Activated CD4-positive, alpha-beta T cell treated with anti-CD3 and anti-CD28 coated beads, Interleukin-2, amount 50 U/mL, for 16 hours (primary cell): ENCODE measurements at places on chromosomes 7 and 10.

- no peak for DNase-seq
Measured at GRCh38 chr10:14384915-14385314, 54.2 kb upstream of the FRMD4A start.

GRCh38 chr10:3136336-3136735, 36.2 kb downstream of the PITRM1 start:
- DNase-seq: no peak

DNA sequence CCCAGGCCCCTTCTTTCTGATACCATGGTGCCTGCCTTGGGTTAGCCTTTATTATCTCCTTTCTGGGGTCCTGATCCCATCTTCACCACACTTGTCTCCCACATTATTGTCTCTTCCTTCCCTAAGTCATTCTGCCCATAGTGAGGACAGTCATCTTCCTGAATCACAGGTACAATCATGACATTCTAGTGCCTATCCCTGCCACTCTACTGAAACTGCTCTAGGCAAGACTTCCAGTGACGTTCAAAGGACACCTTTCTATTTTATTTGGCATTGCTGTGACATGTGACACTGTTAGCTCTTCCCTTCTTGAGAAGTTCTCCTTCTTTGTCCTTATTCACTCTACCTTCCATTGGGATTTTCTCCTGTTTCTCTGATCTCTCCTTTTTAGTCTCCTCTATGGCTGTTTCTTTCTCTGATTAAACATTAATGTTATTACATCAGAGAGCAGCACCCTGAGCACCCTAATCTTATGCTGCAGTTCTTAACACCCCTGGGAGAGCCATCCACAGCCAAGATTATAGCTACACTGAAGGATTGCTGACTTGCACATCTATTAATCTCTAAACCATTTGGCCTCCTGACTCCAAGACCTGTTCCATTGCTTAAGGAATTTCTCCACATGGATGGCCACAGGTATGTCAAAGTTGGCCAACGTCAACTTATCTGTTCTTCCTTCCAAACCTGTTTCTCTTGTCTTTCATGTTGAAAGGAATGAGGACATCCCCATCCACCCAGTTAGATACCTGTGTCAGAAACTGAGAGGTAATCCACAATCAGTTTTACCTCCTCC, 10.9 kb downstream of the MACC1 start:
- no peak for DNase-seq

- no peak for DNase-seq
Measured at GRCh38 chr7:105721571-105722104, 140.3 kb upstream of the EFCAB10 start.

DNA sequence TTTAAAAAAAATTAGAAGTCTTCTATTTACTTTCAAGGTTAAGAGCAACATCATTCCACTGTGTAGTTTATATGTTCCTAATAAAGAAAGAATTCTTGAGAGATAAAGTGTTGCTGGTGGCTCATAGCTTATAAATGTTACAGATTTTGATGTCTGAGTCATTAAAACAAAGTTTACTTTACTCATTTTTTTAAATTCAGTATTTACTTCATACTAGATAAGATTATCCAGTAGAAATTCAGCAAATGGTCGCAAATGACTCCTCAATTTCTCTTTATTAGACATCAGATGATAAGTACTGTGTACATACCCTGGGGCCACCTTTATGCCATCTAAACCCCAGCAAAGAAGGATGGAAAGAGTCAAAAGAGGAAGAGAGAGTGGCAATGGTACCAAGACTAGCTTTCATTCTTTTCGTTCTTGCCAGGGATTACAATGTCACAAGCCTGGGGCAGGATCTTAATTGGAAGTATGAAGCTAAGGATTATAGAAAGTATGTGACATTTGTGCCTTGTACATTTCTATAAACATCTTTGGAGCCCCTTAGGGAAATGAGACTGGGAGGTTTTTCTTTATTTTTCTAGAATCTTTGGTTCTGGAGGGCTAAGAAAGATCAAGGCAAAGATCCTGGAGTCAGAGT, 206.1 kb downstream of the CHRM2 start:
- DNase-seq: no peak

DNA sequence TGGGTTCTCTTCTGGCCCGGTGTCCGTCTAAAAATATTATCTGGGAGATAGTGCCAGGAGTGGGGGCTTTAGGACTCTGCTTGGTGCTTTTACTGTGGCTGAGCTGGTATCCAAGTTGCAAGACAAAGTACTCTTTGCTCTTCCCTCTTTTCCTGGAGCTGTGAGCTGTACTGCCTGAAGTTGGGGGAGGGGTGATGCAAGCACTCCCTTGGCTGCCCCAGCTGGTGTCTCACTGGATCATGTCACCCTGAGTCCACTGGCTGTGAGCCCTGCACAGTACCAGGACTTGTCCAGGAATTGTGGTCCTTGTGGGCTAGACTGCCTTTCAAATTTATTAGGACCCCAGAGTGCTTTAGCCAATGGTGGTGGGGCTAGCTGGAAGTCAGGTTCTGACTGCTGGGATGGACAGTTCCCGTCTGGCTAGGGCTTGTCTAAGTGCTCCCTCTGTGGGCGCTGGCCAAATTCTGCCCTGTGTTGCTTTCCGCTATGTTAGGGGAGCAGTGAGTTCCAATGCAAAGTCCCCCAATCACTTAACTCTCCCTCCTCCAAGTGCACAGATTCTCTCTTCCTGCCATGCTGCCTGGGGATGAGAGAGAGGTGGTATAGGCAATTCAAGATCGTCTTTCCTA, 13.1 kb downstream of the CC2D2B start:
- DNase-seq: no peak

GRCh38 chr7:117656806-117657205, 177.0 kb downstream of the CFTR start:
- no peak for DNase-seq

DNA sequence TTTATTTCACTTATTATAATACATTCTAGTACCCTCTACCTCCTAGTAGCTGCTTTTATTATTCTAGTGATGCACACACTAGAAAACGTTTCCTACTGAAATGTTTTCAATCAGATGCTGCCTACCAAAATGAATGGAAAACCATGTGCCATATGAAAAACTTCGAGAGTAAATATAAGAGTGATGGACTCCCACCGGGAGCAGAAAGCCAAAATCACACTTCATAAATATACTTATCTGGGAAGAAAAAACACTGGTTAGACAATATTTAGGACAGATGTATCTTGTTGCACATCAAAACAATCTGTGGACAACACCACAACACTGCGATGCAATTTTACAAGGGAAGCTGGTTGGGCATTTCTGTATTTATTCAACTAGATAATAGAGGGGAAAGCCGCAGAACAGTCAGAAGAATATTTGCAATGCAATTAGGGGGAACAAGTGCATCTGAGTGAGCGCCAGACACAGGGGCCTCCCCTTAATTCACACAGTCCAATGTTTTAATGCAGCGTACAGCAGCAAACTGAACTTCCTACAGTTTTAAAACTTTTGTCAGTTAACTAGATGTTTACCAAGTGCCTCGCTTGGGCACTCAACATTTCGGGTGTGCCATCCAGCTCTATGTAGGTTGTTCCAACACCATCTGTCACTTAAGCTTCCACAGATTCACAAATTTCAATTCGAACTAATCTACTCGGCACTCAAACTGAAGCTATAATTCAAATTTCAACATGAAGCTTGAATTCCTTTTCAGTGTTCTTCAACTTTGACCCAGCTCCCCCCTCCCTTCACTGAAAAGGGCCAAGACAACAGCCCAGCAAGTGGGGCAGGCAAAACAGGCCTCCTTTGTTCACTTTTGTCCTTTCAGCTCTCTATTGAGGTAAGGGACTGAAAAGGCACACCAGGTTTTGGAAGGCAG, 7.4 kb downstream of the NRCAM start:
- DNase-seq: no peak

DNA sequence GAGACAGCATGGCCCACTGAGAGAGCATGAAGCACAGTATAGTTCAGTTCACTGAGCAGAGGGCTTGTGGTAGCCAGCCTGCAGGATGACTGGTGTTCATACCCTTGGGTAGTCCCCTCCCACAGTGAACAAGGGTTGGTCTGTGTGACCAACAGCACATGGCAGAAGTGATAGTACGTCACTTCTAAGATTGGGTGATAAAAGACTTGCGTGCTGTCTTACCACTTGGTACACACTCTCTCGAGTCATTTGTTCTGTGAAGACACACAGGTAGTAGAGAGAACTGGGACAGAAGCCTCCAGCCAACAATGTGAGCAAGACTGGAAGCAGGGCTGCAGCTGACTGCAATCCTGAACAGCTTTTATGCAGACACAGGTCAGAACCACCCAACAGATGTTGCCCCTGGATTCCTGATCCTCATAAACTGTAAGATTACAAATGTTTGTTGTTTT, 14.6 kb downstream of the EPC1 start:
- DNase-seq: peak; percentile 91

DNA sequence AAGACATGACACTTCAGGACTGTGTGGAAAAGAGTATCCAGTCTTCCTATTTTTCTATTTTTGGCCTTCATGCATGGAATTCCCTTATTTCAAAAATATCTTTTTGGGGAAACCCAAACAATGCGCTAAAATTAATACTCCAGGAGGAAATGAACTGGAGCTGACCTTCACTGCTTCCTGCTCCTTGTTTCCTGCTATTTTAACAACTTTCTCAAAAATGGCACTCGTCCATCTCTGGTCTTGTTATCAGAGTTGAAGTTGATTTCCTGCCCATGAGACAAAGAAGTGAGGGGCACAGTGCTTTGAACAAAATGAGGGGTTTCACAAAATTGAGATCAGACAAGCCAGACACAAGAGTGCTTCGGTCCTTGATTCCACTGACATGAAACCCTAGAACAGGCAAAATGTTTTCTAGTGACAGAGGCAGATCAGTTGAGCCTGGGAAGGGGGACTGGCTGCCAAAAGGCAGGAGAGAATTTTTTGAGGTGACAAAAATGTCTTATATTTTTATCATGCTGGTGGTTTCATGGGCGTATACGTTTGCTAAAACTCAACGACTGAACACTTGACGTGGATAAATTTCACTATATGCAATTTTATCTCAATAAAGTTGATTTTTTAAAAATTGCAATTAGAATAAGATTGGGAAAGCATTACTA, 193.2 kb downstream of the CREB5 start:
- no peak for DNase-seq

DNA sequence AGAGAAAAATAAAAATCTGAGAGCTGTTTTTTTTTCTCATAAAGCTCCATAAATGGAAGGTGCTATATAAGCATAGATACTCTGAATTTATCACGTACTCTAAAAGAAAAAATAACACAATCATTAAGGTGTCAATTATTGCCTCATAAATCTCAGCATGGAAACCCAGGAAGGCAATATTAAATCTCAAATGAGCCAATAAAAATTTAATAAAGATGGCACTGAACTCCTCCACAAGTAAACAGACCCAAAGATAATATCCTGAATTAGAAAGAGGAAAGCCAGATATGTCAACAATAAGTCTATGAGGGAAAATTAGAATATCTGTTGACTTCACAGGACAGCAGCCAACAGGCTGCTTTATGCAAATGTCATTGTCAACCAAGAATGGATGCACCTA, 66.5 kb downstream of the CDK6 start:
- DNase-seq: no peak

DNA sequence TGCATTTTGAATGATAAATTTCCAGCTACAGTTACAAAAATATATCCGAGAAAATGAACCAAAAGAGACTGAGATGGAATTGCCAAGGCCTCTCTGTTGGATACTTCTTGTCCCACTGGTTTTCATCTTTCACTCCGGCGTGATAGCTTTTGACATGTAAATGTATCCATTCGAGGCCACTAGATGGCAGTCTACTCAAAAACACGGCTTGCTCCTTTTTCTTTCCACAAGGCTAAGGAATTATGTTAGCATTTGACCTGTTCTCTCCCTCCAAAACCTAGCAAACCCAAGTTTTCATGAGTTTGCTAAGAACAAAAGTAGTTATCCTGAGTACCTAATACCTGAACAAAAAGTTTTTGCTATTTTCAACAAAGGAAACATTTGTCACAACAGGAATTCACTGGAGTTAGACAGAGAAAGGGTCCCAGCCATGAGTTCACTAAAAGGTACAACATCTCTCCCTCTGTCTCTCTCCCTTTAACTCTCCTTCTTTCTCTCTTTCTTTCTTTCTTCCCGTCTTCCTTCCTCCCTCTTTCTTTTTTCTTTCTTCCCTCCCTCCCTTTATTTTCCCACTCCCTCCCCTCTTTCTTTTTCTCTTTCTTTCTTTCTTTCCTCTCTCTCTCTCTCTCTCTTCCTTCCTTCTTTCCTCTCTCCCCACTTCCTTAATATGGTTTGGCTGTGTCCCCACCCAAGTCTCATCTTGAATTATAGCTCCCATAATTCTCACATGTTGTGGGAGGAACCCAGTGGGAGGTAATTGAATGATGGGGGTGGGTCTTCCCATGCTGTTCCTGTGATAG, 207.9 kb upstream of the MYO3A start:
- peak; percentile 52 for DNase-seq

DNA sequence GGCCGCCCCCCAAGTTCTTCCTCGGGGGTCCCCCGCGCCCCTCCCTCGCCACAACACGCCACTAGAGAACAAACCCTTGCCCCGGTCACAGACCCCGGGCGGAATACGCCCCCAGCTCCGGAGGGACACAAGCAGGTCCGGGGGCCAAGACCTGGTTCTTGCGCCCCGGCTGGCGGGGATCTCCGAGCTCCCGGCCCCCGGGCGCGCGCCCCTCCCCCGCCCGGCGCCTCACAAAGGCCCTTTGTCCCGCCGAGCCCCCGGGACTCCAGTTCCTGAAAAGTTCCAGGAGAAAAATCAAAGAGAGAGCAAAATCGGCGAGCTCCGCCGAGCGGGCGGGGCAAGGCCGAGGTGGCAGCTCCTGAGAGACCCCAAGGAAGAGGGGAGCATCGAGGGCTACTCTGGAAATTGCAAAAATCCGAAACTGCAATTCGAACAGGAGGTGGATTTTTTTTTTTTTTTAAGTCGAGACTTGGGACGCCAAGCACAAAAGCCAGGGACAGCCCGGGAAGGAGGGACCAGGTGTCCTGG, 4.0 kb downstream of the TNRC18 start:
- DNase-seq: no peak

DNA sequence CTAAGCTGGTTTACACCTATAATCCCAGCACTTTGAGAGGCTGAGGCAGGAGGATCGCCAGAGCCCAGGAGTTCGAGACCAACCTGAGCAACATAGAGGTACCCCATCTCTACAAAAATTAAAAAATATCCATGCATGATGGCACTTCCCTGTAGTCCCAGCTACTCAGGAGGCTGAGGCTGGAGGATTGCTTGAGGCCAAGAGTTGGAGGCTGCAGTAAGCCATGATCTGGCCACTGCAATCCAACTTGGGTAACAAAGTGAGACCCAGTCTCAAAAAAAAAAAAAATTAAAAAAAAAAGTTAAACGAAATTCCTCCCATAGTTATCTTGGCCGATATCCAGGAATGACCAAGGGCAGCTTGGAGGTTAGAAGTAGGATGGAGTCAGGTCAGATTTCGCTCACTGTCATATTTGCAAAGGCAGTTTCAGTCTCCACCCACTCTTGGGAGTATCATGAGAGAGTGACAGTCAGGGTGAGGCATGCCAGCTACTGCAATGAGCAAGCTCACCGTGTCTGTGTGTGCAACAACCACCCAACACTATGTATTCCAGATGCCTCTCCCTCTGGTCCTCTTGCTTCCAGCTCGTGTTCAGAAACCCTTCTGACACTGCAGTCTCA, 6.0 kb upstream of the ZDHHC4 start:
- peak; percentile 18 for DNase-seq
